ENCODE measurements at places on chromosomes 12 and 14.

- DNase-seq = no peak
These were observed 67.1 kb upstream of the DDX11 start for GRCh38 chr12:31006416-31007152.

GRCh38 chr14:73231981-73232851 is 5.1 kb upstream of the PAPLN start:
- no peak for DNase-seq

GRCh38 chr14:38662781-38663180 is 406.9 kb upstream of the CLEC14A start:
- peak; percentile 23 for DNase-seq

DNA sequence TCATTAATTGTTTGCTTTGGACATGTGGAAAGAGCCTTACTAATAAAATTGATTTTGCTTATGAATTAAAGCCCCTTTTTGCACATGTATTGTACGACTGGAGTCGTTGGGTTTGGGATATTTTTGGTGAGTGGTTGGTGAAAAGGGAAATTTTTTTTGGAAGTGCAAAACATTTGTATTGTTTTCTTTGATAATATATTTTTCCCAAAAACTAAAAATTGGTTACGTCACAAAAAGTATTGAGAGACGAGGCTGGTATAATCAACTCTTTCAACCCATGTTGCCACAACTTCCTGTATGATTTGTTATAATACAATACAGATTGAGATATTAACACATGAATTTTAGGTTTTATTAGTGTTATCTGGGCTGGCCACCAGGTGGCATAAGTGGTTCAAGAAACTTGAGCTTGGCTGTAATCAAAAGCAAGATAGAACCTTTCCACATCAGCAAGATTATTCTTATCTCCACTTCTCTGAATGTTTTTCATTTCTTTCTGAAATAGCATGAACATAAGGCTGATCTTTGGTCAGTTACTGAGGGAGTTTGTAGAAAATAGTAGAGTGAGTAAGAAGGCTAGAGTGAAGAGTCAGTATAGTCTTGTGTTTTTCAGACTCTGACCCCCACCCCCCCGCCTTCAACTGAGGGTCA is 8.7 kb downstream of the NGDN start:
- no peak for DNase-seq

DNA sequence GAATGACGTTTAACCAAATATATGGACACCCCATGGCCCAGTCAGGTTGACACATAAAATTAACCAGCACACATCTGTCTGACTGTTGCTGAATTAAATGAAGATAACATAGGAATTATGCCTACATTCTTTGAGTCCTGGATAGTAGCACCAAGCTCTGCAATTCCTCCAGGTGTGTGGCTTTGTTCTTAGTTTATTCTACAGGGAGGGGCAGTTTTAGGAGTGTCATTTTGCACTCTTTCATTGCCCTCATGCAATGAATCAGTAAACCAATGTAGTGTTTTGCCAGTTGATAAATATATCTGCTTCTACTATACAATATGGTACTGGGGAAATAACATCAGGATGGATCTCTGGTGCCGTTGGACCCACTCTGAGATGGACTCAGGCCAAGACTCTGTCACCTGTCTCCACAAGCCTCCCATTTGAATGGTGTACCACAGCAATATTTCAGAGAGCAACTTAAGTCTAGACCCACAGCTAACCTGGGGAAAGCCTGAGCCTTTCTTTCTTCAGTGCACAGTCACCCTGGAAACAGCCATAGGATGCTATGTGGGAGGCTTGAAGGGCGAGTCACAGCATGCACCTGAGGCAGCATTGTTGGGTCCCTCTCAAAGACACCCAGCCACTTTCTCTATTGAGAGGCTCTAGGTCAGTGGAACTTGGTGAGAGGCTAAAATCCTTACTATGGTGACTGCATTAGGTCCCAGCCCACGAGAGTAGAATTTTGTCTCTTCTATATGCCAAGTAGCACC is 73.2 kb downstream of the ANO4 start:
- no peak for DNase-seq
